Hepatic stellate cell (primary cell): ENCODE measurements at places on chromosomes 4 and X.

DNA sequence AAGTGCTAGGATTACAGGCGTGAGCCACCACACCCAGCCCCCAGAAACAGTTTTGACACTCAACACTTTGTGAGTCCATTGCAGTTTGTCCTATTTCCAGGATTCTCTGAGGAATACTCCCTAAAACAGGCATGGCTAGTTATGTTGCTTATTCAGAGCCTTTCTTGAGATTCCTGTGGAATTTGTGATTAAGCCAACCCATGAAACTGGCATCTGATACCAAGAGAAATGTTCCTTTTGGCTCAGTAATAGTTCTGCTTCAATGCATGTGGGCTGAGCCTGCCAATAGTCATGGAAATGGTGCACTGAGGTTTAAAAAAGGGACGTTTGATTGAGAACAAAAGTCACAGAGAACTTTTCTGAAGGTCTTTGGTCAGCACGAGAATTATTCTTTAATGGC is 241.7 kb downstream of the PPP1R2C start:
- DNase-seq = no peak

DNA sequence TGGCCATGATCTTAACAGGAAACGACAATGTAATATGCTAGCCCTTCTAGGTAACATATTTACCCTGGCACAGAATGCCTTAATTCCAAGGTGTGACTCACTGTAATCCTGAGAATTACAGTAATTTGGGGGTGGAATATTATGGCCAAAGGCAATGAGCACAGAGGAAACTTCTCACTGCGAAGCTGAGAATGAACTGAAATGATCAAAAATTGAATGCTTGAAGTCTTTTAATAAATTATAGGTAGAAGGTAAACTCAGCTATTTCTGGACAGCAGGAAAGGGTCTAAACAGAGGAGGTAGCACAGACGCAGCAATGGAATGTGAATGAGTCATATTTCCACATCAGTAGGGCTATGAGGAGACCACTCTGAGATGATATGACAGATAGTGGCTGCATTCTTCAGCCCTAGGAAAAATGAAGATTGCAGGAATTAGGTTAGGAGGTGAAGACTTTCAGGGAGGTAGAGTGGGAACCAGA is 312.6 kb downstream of the PACRGL start:
- no peak for DNase-seq

- DNase-seq = peak; percentile 25
These were observed 116.7 kb downstream of the KLHL8 start for GRCh38 chr4:87103691-87104187.

- DNase-seq = no peak
These were observed 1263.1 kb downstream of the PCDH7 start for GRCh38 chr4:31983246-31983645.

- DNase-seq = no peak
These were observed 745.9 kb downstream of the RPA4 start for GRCh38 chrX:97629597-97629985.

DNA sequence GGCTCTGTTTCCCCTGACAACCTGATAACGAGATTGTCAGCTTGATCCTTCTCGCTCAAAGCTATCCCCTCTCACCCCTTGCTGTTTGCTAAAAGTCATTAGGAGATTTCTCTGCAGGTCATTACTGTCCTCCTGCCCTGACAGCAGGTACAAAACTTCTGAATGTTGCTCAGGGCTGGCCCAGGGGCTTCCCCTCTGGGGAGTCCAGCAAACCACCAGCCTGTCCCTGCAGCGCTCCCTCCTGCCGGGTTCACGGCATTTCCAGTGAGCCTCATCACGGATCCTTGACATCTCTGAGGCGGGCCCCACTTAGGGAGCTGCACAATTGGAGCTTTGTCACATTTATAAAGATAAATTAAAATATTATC is 5.2 kb upstream of the SORCS2 start:
- DNase-seq = no peak

DNA sequence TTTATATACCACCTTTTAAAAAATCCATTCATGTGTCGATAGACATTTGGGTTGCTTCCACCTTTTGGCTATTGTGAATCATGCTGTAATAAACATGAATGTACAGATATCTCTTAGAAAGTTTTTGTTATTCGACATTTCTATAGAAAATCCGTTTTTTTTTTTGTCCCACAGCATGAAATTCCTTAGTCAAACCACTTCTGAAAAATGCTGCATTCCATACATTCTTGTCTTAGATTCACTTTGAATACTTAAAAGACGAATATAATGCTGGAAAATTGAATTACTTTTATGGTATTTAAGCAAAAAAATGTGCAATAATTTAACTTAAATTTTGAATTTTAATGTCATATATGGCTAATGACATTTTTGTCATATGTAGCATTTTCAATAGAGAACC is 1345.5 kb downstream of the TECRL start:
- DNase-seq = no peak

- DNase-seq = no peak
These were observed 20.1 kb upstream of the CSF2RA start for GRCh38 chrX:1248331-1249061.

GRCh38 chr4:4868758-4869723 is 9.6 kb downstream of the MSX1 start:
- no peak for DNase-seq

- no peak for DNase-seq
These were observed 17.5 kb upstream of the IGSF1 start for GRCh38 chrX:131306601-131307000.

GRCh38 chr4:147054228-147054872 is 108.7 kb upstream of the TTC29 start:
- no peak for DNase-seq

DNA sequence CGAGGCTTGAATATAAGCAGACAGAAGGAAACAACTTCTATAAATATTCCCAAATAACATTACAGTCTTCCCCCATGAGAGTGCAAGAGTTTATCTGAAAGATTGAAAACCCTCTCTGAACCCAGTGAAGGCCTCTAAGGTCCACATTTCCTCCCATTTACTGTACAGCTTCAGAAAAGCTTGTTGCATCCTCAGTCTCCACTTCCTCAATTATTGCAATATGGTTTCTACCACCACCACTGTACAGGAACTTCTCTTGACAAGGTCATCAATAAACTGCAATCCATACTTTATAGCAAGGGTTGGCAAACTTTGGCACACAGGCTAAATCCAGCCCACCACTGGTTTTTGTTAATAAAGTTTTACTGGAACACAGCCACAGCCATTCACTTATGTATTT is 239.0 kb downstream of the THOC2 start:
- no peak for DNase-seq

GRCh38 chr4:76874176-76874575 is 23.8 kb downstream of the SOWAHB start:
- no peak for DNase-seq

DNA sequence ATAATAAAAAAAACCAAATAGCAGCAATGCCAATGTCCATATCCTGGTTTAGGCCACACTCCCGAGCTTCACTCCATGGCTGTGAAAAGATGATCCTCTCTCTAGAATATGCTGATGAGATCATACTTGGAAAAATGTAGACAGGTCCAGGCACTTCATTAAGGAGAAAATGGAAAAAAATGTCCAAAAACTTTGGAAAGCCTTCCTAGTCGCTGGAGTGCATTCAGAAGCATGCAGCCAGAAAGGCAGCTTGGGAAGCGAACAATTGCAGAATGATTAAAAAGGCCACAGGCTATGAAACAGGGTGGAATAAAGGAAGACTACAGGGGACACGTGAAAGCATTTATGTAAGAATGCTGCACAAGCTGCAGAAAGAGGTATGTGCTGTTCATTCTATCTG is 165.6 kb upstream of the HCCS start:
- DNase-seq = no peak

DNA sequence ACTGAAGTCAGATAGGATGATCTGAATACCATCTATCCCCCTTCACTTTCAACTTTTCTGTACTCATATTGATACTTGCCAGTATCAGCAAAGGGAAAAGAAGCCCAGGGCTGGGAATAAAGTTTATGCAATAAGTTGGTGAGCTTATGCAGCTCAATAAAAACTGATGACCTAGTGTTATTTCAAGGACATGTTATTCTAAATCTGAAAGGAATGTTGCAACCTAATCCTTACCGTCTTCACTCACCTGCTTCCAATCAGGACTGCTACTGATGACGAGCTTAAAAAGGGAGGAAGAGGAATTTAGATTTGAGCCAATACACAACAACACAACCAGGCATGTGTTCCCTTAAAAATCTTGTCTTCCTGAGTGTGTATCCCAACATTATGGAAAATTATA is 419.9 kb downstream of the SPRY1 start:
- DNase-seq = no peak

DNA sequence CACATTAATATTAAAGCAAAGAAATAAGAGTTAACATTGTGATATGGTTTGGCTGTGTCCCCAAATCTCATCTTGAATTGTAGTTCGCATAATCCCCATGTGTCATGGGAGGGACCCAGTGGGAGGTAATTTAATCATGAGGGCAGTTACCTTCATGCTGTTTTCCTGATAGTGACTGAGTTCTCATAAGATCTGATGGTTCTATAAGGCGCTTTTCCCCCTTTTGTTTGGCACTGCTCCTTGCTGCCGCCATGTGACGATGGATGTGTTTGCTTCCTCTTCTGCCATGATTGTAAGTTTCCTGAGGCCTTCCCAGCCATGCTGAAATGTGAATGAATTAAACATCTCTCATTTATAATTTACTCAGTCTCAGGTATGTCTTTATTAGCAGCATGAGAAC is 153.8 kb upstream of the GALNT7 start:
- DNase-seq = no peak

- DNase-seq = no peak
These were observed 29.8 kb upstream of the CCNG2 start for GRCh38 chr4:77127215-77127614.

- no peak for DNase-seq
These were observed 15.7 kb downstream of the OFD1 start for GRCh38 chrX:13750204-13750603.

GRCh38 chr4:105129286-105130040 is 17.2 kb upstream of the TET2 start:
- DNase-seq = no peak

GRCh38 chr4:152666946-152667345 is 12.9 kb downstream of the TMEM154 start:
- DNase-seq = no peak

DNA sequence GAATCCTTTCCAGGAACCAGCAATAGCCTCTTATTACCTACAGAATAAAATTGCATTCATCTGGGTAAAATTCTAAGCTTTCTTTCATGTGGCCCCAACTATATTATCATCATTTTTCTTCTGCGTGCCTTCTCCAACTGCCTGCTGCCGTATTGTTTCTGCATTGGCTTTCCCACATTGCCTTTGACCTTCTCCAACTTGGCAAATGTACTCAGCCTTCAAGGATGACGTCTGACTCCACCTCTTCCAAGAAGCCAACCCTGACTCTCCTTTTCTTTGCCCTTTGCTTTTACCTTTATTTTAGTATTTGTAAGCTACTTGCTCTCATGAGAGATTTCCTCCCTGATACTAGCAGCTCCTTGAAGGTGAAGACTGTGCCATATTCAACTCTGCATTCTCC is 200.4 kb upstream of the FAM9B start:
- DNase-seq = no peak

DNA sequence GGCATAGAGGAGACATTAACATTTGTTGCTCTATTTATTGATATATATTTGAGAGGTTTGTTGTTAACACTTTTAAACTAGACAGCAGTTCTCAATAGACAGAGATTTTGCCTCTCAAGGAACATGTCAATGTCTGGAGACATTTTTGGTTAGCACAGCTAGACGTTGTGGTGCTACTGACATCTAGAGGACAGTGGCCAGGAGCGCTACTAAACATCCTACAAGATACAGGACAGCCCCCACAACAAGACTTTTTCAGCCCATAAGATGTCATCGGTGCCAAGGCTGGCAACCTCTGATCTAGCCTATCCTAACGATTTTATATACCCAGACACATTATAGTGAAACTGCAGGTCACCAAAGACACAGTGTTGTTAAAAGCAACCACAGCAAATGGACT is 18.4 kb upstream of the CTSO start:
- no peak for DNase-seq

DNA sequence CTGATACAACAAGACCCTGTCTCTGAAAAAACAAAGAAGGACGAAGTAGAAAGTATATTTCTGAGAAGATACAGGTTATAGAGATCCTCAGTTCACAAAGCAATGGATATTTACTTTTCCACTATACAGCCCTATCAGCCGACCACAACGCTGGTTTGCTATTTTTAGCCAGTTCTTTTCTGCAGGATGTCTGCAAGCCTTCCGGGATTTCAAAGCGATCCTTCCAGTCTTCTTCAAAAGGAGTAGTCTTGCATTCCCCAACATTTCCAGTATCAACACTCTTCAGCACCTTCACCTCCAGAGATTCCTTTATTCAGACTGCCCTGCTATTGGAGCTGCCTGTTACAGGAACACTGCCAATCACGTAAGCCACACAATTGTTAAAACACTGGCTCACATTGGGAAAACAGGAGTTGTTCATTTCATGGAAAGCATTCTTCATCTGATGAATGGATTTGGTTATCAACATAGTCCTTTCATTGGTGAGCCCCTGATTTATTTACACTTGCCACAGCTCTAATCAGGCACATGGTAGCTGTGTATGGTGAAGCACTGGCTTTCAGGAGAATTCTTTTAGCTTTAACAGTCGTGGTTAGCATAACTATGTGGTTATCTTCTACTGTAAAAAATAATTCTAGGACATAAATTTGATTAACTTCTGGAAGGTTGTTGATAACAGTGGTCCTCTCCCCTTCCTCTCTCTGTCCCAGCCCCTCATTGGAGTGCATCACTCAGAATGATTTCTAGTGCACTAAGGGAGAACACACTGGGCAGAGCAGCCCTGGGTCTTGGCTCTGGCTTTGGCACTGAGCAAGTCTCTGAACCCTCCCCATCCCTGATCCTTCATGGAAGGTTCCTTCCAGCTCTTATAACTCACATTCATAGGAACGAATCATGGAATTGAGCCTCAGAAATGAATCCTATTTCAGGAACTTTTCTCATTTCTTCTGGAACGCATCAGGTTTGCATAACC is 109.9 kb upstream of the SORBS2 start:
- no peak for DNase-seq

DNA sequence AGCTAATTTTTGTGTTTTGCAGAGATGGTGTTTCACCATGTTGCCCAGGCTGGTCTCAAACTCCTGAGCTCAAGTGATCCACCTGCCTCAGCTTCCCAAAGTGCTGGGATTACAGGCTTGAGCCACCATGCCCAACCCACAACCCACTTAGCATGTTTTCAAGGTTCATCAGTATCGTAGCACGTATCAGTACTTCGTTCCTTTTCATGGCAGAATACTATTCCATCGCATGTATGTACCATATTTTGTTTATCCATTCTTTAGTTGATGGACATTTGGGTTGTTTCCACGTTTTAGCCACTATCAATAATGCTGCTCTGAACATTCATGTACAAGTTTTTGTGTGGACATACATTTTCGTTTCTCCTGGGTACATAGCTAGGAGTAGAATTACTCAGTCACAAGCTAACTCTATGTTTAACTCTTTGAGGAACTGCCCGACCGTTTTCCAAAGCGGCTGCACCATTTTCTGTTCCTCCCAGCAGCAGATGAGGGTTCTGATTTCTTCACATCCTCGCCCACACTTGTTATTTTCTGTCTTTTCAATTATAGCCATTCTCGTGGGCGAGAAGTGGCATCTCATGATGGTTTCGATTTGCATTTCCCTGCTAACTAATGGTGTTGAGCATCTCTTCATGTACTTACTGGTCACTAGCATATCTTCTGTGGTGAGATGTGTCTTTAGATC is 32.5 kb downstream of the MAN2B2 start:
- DNase-seq = no peak
